ENCODE measurements at places on chromosomes 5 and 9. TPM values are rescaled to one million over a fixed set of nuclear protein-coding genes. Genes with fewer than 3 reads are reported as not detected.

GRCh38 chr9:117434566-117434965 is 19.7 kb upstream of the ASTN2 start:
- no peaks in the 10 kb centered on the region for H3K36me3 ChIP-seq
- no peak overlapping the region for H3K27ac ChIP-seq
- no peak for DNase-seq
- no peaks in the 10 kb centered on the region for H3K4me1 ChIP-seq
- H3K4me3 ChIP-seq: no peak overlapping the region

GRCh38 chr9:92727716-92728700 is 36.6 kb downstream of the BICD2 start:
- no peak for DNase-seq
- H3K27me3 ChIP-seq: no peaks in the 10 kb centered on the region
- no peaks in the 10 kb centered on the region for H3K36me3 ChIP-seq
- H3K4me1 ChIP-seq: no peaks in the 10 kb centered on the region
- no peak overlapping the region for H3K4me3 ChIP-seq

- DNase-seq: no peak
- H3K36me3 ChIP-seq: no peaks in the 10 kb centered on the region
- H3K27ac ChIP-seq: no peak overlapping the region
- no peak overlapping the region for H3K4me3 ChIP-seq
- H3K4me1 ChIP-seq: peaks cover 11% of the 10 kb centered on the region
These were observed 520 bp downstream of the PCDH12 start for GRCh38 chr5:141957367-141957996.

Gene PCDH12
- total RNA-seq: not detected

Gene CARTPT
- not detected for total RNA-seq

DNA sequence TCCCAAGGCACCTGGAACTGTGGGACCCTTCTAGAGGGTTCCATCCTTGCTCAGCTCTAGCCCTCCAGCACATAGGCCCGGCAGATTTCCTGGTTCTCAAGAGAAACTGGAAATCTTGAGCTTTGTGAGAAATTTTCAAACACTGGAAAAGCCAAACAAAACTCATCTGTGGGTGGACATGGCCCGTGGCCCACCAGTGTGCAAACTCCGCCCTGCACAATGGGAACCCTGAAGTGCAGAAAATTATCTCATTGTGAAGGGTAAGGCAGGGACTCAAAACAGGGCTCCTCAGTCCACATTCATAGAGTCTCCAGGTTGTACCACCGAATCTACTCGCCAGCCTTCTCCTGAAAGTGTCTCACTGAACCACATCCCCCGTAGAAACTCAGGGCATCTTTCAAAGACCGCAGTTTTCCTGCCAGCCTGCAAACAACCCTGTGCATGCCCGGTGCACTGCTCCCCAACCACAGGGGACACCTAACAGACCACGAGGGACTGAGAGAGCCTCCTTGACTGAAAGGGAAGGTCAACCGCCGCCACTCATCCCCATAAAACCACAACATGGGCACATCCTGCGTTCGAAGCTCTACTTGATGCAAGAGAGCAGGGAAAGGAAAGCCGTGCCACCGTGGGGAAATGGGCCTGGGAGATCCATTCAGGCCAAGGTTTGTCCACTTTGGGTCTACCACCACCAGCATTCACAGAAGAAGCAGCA is 18.1 kb downstream of the ADAMTS2 start:
- no peaks in the 10 kb centered on the region for H3K36me3 ChIP-seq
- H3K27me3 ChIP-seq: peaks cover 87% of the 10 kb centered on the region
- H3K27ac ChIP-seq: no peak overlapping the region
- DNase-seq: no peak

GRCh38 chr5:133848341-133848811 is 120.0 kb downstream of the C5orf15 start:
- DNase-seq: no peak
- H3K27ac ChIP-seq: no peak overlapping the region
- H3K4me1 ChIP-seq: 0 out of 2 replicates have a peak, but pooled peaks cover 7% of the 10 kb centered on the region
- no peaks in the 10 kb centered on the region for H3K27me3 ChIP-seq

DNA sequence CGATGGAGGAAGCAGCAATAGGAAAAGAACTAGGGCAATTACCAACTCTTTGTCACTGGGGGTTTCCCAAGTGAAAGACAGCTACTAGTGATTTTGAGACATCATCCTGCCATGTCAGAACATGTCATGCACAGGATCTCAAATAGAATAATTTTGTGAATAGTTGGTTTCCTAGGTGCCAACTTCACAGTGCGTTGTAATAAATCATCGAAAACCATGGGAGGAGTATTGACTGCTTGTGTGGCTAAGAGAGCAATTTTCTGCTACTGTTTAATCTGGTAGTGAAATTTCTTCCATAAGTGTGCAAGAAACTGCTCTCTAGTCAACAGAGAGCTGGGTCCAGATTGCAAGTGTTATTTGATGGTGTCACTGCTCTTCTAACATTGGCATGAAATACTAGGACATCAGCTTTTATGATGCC is 168.6 kb downstream of the NNT start:
- H3K27me3 ChIP-seq: no peaks in the 10 kb centered on the region
- peaks cover 15% of the 10 kb centered on the region for H3K4me1 ChIP-seq
- DNase-seq: no peak
- no peak overlapping the region for H3K27ac ChIP-seq
- H3K36me3 ChIP-seq: no peaks in the 10 kb centered on the region
- H3K4me3 ChIP-seq: no peak overlapping the region

Gene GAPT
- not detected for total RNA-seq

- H3K36me3 ChIP-seq: peaks cover 20% of the 10 kb centered on the region
- H3K4me3 ChIP-seq: no peak overlapping the region
- no peaks in the 10 kb centered on the region for H3K27me3 ChIP-seq
- 0 out of 2 replicates have a peak, but pooled peaks cover 6% of the 10 kb centered on the region for H3K4me1 ChIP-seq
These were observed 99.4 kb downstream of the MTREX start for GRCh38 chr5:55407059-55407684.

DNA sequence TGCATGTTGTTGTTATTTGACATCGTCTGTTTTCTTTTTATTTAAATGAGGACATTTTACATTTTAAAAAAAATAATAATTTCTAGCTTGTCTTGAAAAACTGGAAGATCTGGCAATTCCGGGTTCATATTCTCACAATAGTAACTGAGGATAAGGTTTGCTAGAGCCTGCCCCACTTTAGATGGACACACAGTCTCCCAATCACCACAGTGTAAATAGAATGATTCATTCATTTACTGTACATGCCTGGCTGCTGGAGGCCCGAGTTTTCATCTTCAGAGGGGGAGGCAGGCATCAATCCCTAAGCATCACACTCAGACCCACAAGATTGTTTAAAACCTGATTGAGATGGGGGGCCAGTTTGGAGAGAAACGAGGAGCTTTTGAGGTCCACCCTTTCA is 2039.7 kb upstream of the WWC1 start:
- H3K4me3 ChIP-seq: no peak overlapping the region
- H3K36me3 ChIP-seq: no peaks in the 10 kb centered on the region
- H3K4me1 ChIP-seq: no peaks in the 10 kb centered on the region
- no peak overlapping the region for H3K27ac ChIP-seq

Gene GPX3
- total RNA-seq: 93.2 TPM

DNA sequence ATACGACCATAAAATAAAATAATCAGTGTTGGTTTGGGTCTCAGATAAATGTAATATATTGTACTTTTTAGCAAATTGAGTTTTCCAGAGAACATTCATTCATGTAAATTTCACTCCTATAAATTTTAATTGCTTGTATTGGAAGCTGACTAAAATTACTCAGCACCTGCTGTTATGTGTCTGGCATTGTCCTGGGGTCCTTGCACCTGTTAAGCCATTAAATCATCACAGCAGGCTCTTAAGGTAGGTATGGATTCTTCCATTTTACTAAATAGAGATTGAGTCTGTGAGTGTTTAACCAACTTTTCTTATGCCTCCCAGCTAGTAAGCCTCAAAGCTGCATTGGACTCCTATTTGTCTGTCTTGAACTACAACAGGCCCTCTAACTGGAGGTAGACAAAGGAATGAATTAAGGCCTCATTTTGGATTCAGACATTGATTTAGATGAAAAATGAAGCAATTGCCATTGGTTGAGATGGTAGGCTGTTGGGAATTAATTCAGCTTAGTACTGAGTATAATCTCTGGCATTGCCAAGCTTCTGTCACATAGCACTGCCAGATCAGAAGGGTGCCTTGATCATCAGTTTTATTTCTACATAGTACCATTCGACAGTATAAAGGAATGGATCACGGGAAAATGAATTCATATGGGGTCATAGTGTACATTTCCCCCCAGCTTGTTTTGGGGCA is 78.9 kb downstream of the PARP8 start:
- no peaks in the 10 kb centered on the region for H3K36me3 ChIP-seq
- no peaks in the 10 kb centered on the region for H3K27me3 ChIP-seq
- H3K4me3 ChIP-seq: no peak overlapping the region
- DNase-seq: no peak
- H3K4me1 ChIP-seq: no peaks in the 10 kb centered on the region

Gene PAEP
- not detected for total RNA-seq

DNA sequence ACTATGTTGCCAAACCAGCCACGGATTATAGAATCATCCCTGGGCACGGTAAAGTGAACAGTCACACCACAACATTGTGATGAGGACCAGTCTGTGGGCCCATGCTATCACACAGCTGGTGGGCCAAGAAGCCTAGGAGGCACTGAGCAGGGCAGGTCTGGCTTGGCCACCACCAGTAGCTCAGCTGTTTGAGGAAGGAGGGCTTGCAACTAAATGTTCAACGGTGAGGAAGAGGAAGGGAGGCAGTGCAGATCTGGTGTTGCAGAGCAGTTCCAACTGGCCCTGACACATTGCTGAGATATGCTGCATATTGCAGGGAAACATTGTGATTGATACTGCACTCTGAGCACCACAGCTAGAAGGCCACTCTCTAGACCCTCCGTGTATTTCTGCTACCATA is 77.9 kb upstream of the ATG10 start:
- H3K27me3 ChIP-seq: no peaks in the 10 kb centered on the region
- no peak overlapping the region for H3K4me3 ChIP-seq
- H3K27ac ChIP-seq: no peak overlapping the region
- H3K4me1 ChIP-seq: no peaks in the 10 kb centered on the region

Measured in PC-9 (cell line).